Left lung (tissue), 14 donors: ENCODE measurements at places on chromosomes 1 and 21. TPM values are rescaled to one million over a fixed set of nuclear protein-coding genes. Genes with fewer than 3 reads are reported as not detected.

DNA sequence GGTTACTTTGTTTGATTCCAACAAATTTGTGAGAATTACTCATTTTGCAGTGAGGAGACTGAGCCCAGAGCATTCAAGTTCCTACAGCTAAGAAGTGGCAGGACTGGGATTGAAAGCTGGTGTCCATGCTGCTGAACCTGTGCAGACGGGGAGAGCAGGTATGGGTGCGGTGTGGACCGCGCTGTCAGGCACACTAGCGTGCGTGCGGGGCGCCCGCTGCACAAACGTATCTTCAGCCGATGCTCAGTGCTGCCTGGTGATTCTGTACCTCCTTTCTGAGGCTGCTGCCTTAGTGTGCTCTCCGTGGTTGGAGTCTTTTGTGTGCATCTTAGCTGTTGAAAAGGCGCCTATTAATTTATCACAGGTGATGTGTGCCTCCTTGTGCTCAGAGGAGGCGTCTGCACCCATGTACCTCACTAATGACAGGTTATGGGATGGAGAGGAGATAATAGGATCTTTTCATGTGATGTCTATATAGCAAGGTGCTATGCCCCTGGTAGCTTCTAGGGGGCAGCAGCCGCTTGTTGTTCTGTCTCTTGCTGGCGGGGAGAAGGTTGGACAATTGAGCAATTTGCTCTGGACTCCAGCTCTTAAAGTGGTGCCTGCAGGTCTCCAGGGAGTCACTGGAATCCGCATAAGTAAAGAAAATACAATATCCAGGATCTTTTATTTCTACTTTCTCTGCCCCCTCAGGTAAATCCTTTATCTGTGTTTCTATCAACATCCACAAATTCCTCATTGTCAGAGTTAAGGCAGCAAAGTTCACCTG, 32.5 kb downstream of the PEX14 start:
- no peak for DNase-seq
- H3K27me3 ChIP-seq, result no peaks in the 10 kb centered on the region
- peaks cover 21% of the 10 kb centered on the region for H3K4me1 ChIP-seq
- H3K4me3 ChIP-seq, result no peak overlapping the region

GRCh38 chr1:202638019-202638700, 72.1 kb downstream of the SYT2 start:
- peaks cover 9% of the 10 kb centered on the region for H3K4me1 ChIP-seq
- H3K27me3 ChIP-seq, result peaks cover 100% of the 10 kb centered on the region
- DNase-seq, result no peak
- no peaks in the 10 kb centered on the region for H3K36me3 ChIP-seq

GRCh38 chr1:223052931-223053330, 90.1 kb downstream of the TLR5 start:
- no peaks in the 10 kb centered on the region for H3K4me1 ChIP-seq
- no peaks in the 10 kb centered on the region for H3K27me3 ChIP-seq
- DNase-seq, result no peak
- H3K4me3 ChIP-seq, result no peak overlapping the region

- H3K27ac ChIP-seq, result no peak overlapping the region
- no peak overlapping the region for H3K4me3 ChIP-seq
- H3K4me1 ChIP-seq, result no peaks in the 10 kb centered on the region
- no peaks in the 10 kb centered on the region for H3K36me3 ChIP-seq
Measured at GRCh38 chr1:111850109-111850508, 94.4 kb downstream of the DDX20 start.

DNA sequence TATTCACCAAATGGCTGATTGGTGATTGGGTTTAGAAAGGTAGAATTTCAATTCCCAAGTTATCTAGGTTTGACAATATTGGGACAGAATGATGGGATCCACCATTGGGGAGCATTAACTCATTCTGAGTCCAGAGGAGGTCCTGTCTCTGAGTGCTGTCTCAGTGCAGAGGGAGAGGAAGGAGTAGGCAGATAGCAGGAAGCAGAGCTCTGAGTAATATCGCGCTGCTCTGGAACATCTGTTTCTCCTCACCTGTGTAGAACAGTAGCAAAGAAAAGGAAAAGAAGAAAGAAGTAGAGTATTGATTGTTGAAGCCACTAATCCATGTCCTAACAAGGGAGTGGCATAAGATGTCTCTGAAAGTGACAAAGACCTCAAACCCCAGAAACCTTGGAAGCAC, 1657.8 kb downstream of the MRPL39 start:
- H3K4me1 ChIP-seq, result no peaks in the 10 kb centered on the region
- H3K27me3 ChIP-seq, result no peaks in the 10 kb centered on the region
- no peak for DNase-seq
- no peaks in the 10 kb centered on the region for H3K36me3 ChIP-seq
- no peak overlapping the region for H3K4me3 ChIP-seq

DNA sequence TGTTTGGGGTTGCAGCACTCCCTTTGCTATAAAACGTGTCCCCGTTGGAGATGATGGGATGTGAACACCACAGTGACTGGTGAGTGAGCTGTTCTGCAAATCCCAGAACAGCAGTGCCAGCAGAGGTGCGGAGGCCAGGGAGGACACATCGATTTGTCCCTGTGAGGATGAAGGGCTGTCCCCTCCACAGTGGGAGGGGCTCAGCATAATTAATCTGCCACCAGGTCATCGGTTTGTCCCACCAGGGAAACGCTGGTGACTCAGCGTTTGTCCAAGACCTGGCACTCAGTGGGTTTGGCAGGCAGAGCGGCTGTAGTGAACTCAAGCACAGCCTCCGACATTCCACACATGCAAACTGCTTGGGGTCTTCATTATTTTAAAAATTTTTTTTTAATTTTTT, 22.8 kb upstream of the PDE9A start:
- H3K27ac ChIP-seq, result no peak overlapping the region
- no peak for DNase-seq
- H3K36me3 ChIP-seq, result no peaks in the 10 kb centered on the region
- H3K4me3 ChIP-seq, result no peak overlapping the region

DNA sequence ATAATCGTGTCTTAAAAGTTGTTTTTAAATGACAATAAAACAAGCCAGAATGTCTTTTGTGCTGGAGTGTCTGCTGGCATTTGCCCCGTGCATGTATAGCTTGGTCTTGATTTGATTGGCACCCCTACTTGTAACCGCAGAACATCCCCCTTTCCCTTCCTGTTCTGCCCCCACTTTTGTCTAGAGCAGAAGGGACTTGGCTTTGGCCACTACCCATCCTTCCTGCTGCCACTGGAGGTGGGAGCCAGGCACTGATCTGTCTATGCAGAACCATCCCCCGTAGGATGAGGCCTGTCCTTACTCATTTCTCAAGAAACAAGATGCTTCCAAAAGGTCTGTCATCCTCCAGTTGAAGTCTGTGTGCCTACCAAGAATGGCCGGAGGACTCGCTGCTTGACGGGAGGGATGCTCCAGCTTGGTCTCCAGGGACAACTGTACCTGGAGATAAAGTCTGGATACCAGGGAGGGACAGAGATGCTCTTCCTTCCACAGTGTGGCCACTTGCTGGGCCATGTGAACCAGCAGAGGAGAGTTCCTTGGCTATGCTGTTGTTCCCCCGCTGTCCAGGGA, 1.1 kb upstream of the SLC27A3 start:
- no peaks in the 10 kb centered on the region for H3K36me3 ChIP-seq
- H3K4me1 ChIP-seq, result peaks cover 87% of the 10 kb centered on the region
- DNase-seq, result no peak
- H3K27ac ChIP-seq, result peak overlapping the region; percentile 95
- no peak overlapping the region for H3K4me3 ChIP-seq

DNA sequence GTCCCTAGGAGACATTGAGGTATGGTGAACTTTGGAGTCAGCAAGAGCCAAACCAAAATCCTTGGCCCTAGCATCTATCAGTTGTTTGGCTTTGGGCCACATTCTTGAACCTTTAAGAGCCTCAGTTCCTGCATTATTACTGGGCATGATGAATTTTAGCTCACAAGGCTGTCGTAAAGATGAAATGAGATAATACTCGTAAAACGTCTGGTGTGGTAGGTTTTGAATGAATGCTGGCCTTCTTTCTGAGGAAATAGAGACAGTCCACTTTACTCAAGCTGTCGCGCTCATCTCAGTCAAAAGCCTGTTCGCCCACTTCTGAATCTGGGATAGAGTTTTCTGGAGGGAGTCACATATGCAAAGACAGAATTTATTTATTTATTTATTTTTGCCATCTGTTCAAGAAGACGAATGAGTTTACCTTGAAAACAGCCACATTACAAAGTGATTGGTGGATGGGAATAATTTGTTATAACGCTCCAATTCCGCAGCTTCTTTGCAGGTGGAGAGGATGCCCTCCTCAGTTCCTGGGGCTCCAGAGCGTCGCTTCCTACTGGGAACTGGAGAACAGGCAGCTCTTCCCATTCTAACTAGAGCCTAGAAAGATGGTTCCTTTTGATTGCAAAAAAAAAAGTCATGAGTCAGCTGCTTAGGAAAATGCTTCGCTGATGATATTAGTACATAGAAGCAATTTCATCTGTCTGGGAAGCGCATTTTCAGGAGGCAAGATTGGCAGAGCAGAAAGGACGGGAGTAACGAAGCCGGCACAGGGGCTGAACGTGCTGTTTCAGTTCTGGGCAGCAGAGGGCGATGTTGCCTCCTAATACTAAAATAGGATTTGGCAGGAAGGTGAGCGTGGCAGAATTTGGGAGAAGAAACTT, 49.9 kb upstream of the CYP2J2 start:
- no peaks in the 10 kb centered on the region for H3K27me3 ChIP-seq
- no peaks in the 10 kb centered on the region for H3K36me3 ChIP-seq
- peak; percentile 63 for DNase-seq
- H3K4me3 ChIP-seq, result no peak overlapping the region

- peaks cover 58% of the 10 kb centered on the region for H3K27me3 ChIP-seq
- H3K27ac ChIP-seq, result no peak overlapping the region
- H3K4me1 ChIP-seq, result peaks cover 9% of the 10 kb centered on the region
- no peaks in the 10 kb centered on the region for H3K36me3 ChIP-seq
Measured at GRCh38 chr1:228039986-228040385, 33.2 kb downstream of the WNT3A start.

GRCh38 chr1:228648647-228649383, 86.5 kb upstream of the RHOU start:
- DNase-seq, result no peak
- H3K27ac ChIP-seq, result no peak overlapping the region
- peaks cover 6% of the 10 kb centered on the region for H3K4me1 ChIP-seq

- no peak overlapping the region for H3K27ac ChIP-seq
- no peak overlapping the region for H3K4me3 ChIP-seq
- H3K4me1 ChIP-seq, result no peaks in the 10 kb centered on the region
- no peak for DNase-seq
- no peaks in the 10 kb centered on the region for H3K36me3 ChIP-seq
- no peaks in the 10 kb centered on the region for H3K27me3 ChIP-seq
Measured at GRCh38 chr1:217525773-217526490, 105.0 kb downstream of the GPATCH2 start.

DNA sequence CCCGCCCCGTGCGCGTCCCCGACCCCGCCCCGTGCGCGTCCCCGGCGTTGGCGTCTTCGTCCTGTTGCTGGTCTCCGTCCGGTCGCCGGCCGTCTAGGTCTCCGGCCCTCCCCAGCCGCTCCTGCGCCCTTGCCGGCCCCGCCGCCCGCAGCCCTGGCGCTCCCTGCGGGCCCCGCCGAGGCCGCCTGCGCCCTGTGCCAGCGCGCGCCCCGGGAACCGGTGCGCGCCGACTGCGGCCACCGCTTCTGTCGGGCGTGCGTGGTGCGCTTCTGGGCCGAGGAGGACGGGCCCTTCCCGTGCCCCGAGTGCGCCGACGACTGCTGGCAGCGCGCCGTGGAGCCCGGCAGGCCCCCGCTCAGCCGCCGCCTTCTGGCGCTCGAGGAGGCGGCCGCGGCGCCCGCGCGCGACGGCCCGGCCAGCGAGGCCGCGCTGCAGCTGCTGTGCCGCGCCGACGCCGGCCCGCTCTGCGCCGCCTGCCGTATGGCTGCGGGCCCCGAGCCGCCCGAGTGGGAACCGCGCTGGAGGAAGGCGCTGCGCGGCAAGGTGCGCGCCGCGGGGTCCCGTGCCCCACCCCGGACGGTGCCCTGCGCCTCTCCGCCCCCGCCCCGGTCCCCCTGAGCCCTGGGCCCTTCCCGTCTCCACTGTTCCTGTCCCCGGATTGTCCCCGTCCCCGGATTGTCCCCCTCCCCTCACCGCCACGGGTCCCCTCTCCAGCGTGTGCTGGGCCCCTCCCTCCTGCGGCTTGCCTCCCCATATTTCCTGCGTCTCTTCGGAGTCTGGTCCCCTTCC, at the start of gene RNF187:
Gene RNF187, plus strand, starts transcription at position 47 of the 789 bp plus-strand sequence.
- peak; percentile 42 for DNase-seq
- peak within 1 kb of the TSS; percentile 100 for H3K27ac ChIP-seq
- H3K27me3 ChIP-seq, result no peaks in the 10 kb centered on the region
- H3K36me3 ChIP-seq, result peaks cover 26% of the 10 kb centered on the region

DNA sequence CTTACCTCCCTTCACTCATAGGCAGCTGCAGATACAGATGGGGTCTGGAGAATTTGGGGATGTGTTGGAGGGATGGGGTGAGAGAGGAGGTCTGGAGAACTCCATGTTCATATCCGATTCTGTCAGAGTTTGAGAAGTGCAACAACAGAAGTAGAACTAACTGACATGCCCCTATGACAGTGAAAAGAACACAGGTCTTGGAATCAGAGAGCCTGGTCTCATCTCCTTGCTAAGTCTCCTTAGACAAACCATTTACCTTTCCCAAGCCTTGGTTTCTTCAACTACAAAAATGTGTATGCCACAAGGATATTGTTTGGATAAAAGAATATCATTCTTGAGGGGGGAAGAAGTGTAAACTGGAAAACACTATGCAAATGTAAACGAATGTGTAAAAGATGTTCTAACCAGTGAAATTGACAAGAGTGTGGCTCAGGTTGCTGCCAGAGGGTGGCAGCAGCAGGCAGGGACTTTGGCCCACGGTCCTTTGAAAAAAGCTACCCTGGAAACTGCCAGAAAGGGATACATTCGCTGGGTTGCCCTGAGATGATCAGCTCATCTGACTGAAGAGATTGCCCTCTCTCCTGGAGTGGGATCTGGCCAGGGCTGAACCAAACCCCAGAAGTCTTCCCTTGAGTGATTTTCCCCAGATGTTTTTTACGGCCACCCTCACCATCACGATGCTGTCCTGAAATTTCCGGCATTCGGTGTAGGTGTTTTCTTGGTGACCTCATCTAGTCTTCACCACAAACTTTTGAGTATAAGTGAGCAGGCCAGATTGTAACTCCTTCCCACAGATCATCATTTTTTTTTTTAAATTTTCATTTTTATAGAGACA, 17.0 kb upstream of the CD2 start:
- H3K36me3 ChIP-seq, result no peaks in the 10 kb centered on the region
- H3K4me3 ChIP-seq, result no peak overlapping the region
- H3K27ac ChIP-seq, result no peak overlapping the region
- DNase-seq, result no peak
- H3K27me3 ChIP-seq, result no peaks in the 10 kb centered on the region

The CLCA1 gene
- polyA plus RNA-seq, result not detected

The CENPF gene
- 78.4 TPM for polyA plus RNA-seq

The CLDN8 gene
- 0.49 TPM for polyA plus RNA-seq

The PTGFR gene
- 0.15 TPM for polyA plus RNA-seq

The EXTL1 gene
- 0.78 TPM for polyA plus RNA-seq

The S100A10 gene
- 615 TPM for polyA plus RNA-seq

The FAM177B gene
- polyA plus RNA-seq, result 0.28 TPM

The NEXN gene
- polyA plus RNA-seq, result 41.8 TPM

The OR10J1 gene
- not detected for polyA plus RNA-seq

The COQ8A gene
- polyA plus RNA-seq, result 26.6 TPM
